ENCODE measurements at places on chromosomes 1 and 21. TPM values are rescaled to one million over a fixed set of nuclear protein-coding genes. Genes with fewer than 3 reads are reported as not detected.

DNA sequence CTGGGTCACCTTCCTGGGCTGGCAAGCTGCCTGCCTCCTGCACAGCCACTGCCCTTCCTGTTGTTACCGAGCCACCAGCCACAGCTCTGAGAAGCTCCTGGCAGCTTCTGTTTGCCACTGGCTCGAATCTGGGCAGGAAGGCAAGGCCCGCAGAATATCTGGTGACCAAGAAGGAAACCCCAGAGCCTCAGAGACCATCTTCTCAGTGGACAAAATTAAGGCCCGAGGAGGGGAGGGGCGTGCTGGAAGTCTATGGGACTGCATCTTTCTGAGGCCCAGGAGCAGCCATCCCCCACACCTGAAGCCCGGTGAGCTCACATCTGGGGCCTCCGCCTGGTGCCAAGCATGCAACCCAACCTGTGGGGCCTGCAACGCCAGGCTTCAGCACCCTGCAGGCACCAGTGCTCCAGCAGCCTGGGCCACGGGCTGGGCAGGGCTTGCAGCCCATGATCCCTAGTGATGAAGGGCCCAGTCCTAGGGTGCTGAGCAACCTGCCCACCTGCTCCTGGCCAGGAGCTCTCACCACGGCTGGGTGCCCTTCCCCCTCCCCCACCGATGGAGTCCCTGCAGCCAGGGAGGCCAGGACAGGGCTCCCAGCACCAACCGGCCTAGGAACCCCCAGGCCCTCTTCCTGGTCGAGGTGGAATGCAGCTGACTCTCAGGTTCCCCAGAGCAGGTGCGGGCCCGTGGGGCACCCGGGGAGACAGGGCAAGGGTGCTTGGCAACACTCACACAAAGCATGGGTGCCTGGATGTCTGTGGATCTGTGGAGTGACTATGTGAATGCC lies 879 bp downstream of the CPTP start:
- DNase-seq, result peak; percentile 80

DNA sequence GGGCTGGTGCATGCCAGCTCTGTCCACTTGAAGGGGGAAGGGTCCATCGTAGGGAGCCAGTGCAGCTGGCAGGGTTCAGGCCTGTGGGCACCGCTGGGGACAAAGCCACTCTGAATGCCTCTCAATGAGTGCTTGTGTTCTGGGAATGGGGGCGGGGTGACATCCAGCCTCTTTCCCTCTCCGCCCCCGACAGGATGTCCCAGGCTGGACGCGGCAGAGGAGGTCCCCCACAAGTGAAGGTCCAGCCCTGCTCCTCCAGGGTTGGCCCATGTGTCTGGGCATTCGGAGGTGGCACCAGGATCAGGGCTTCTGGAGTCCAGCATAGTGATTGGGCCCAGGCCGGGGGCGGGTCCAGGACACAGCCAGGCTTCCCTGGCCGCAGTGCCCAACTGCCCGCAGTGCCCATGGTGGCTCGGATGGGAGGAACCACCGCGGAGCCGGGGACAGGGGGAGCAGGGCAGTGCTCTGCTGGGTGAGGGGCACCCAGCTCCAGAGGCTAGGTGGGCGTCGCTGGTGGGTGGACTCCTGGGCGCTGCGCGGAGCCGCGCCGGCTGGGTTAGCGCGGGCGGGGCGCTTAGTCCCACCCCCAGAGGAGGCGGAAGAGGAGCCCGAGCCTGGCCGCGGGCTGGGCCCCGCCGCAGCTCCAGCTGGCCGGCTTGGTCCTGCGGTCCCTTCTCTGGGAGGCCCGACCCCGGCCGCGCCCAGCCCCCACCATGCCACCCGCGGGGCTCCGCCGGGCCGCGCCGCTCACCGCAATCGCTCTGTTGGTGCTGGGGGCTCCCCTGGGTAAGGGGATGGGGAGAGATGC lies at the start of gene SHISA4:
SHISA4 (plus strand) TSS at position 617 of the 808 bp plus-strand sequence; CDS start at position 714, 97 bp downstream.
- DNase-seq, result peak; percentile 88

Gene FGR
- total RNA-seq, result 7.0 TPM

GRCh38 chr1:210234329-210234757 lies 1.7 kb downstream of the SERTAD4 start:
- no peak for DNase-seq

Measured in stomach (tissue), 19 donors.